Transverse colon (tissue), 4 donors: ENCODE measurements at places on chromosomes 5 and 9.

DNA sequence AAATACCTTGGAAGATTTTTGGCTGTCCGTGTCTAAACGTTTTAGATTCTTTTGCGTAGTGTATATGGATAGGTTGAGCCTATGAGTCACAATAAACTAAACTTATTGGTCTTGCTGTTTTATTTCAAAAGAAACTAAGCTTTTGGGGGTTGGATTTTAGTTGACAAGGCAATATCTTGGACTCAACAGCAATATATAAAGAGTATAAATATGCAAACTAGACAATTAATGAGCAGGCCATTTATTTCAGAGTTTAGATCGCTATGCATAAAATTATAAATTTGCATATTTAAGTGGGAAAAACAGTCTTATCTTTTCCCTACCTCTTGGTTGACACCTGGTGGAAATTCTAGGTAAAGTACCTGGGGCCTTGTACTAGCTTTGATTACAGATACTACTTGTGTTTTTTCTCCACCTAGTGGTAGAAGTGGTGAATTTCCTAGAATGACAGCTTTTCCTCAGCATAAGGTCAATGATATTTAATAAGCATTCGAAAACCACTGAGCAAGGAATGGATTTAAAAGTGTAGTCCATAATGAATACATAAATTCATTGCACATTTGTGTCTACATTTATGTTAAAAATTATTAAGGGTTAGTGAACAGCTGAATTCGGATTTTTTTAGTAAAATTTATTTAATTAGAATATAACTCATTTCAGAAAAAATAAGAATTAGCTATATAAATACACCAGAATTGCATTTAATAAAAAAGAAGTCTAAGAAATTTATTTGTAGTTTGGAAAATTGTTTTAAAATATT is 1.7 kb upstream of the ARRDC3 start:
- peak overlapping the region; percentile 99 for H3K27ac ChIP-seq
- peaks cover 9% of the 10 kb centered on the region for H3K4me1 ChIP-seq
- H3K27me3 ChIP-seq = no peaks in the 10 kb centered on the region
- no peaks in the 10 kb centered on the region for H3K36me3 ChIP-seq

GRCh38 chr9:115672477-115673316 is 480.9 kb upstream of the PAPPA start:
- no peaks in the 10 kb centered on the region for H3K27me3 ChIP-seq
- H3K36me3 ChIP-seq = no peaks in the 10 kb centered on the region
- H3K4me1 ChIP-seq = no peaks in the 10 kb centered on the region
- no peak overlapping the region for H3K4me3 ChIP-seq

GRCh38 chr5:118653872-118654271 is 334.5 kb downstream of the DTWD2 start:
- H3K27me3 ChIP-seq = no peaks in the 10 kb centered on the region
- H3K36me3 ChIP-seq = no peaks in the 10 kb centered on the region

- H3K4me1 ChIP-seq = no peaks in the 10 kb centered on the region
- no peak overlapping the region for H3K4me3 ChIP-seq
- H3K27me3 ChIP-seq = no peaks in the 10 kb centered on the region
- no peak overlapping the region for H3K27ac ChIP-seq
Measured at GRCh38 chr9:108652851-108653250, 202.9 kb downstream of the ACTL7B start.

DNA sequence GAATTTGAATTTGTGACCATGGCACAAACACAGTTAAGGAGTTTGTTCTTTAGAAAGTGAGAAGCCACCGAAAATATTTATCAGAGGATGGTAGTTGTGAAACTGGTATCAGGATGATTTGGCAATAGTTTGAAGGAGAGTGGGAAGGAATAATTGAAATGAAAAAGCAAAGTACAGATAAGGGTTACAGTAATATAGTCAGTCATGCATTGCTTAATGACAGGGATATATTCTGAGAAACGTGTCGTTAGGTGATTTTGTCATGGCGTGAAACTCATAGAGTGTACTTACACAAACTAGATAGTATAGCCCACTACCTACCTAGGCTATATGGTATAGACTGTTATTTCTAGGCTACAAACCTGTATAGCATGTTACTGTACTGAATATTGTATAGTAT is 84.2 kb downstream of the GPBP1 start:
- H3K4me1 ChIP-seq = no peaks in the 10 kb centered on the region
- no peak overlapping the region for H3K27ac ChIP-seq
- no peak for DNase-seq
- H3K4me3 ChIP-seq = no peak overlapping the region
- peaks cover 47% of the 10 kb centered on the region for H3K36me3 ChIP-seq
- H3K27me3 ChIP-seq = no peaks in the 10 kb centered on the region

- no peak overlapping the region for H3K4me3 ChIP-seq
- no peaks in the 10 kb centered on the region for H3K36me3 ChIP-seq
Measured at GRCh38 chr5:154758977-154759376, 3.8 kb downstream of the LARP1 start.

DNA sequence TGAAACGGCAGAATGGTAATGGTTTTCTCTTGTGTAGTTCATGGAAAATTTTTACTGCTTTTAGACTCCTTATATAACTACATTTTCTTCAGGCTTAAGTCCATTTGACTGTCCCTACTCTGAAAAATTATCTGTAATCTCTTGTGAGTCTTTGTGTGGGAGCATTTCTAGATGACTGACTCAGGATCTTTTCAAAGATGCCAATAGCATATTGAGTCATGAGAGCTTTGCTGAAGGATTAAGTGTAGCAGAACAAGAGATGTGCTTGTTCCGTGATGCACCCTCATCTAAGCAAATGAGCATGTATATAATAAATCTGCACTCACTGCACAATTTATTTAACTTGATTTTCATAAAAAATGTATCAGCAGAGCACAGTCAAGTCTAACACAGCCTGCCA is 298.7 kb upstream of the CDH6 start:
- no peak overlapping the region for H3K27ac ChIP-seq
- H3K27me3 ChIP-seq = no peaks in the 10 kb centered on the region
- no peaks in the 10 kb centered on the region for H3K36me3 ChIP-seq

DNA sequence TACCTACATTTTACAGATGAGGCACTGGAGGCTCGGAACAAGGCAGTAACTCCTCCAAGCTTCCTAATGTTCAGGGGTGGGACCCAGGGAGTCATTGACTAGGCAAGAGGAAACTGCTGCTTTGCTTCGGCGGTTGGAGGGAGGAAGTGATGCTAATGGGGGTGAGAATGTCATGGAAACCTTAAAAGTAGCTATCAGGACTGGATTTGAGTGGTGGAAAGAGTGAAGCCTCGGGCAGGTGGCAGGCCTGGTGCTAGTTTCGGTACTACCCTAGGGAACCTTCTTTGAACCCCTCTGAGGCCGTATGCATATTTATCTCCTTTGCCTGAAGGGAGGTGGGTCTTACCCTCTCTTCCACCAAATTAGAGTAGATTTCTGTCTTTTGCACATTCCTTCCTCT is 1.6 kb downstream of the BSPRY start:
- H3K4me1 ChIP-seq = peaks cover 39% of the 10 kb centered on the region
- no peaks in the 10 kb centered on the region for H3K36me3 ChIP-seq
- H3K27ac ChIP-seq = no peak overlapping the region
- H3K4me3 ChIP-seq = no peak overlapping the region

- no peaks in the 10 kb centered on the region for H3K36me3 ChIP-seq
- H3K4me1 ChIP-seq = no peaks in the 10 kb centered on the region
- DNase-seq = no peak
- H3K27ac ChIP-seq = no peak overlapping the region
- H3K27me3 ChIP-seq = no peaks in the 10 kb centered on the region
- H3K4me3 ChIP-seq = no peak overlapping the region
Measured at GRCh38 chr5:69206528-69207190, 17.3 kb downstream of the CENPH start.

DNA sequence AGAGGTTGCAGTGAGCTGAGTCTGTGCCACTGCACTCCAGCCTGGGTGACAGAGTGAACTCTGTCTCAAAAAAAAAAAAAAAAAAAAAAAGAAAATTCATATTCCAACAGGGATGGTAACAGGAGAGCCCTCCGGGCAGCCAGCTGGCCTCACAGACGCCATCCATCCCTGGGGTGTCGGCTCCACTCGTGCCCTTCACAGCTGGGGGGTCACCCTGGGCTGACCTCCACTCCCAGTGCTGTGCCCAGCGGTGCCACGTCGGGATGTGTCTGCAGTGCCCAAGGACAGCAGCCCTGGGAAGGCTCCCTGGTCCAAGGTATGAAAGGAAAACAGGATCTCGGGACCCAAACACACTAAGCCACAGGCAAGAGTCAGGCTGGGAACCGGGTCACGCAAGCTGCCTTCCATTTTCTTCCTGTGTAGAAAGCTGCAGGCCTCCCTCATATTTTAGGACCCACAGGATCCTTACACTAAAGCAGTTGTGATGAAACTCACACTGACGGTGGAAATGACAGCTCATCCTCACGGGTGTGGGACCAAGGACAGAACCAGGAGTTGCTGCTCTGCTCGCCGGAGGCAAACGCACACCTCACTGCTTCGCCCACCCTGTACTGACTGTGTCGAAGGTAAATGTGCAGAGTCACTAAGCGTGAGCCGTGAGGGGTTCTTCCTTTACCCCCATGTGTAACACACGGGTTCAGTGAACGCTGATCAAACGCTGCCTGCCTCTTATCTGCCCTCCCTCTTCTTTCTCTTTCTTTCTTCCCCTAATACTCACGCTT is 5.3 kb downstream of the SLC12A7 start:
- DNase-seq = no peak
- no peaks in the 10 kb centered on the region for H3K36me3 ChIP-seq
- no peak overlapping the region for H3K4me3 ChIP-seq
- no peaks in the 10 kb centered on the region for H3K27me3 ChIP-seq

DNA sequence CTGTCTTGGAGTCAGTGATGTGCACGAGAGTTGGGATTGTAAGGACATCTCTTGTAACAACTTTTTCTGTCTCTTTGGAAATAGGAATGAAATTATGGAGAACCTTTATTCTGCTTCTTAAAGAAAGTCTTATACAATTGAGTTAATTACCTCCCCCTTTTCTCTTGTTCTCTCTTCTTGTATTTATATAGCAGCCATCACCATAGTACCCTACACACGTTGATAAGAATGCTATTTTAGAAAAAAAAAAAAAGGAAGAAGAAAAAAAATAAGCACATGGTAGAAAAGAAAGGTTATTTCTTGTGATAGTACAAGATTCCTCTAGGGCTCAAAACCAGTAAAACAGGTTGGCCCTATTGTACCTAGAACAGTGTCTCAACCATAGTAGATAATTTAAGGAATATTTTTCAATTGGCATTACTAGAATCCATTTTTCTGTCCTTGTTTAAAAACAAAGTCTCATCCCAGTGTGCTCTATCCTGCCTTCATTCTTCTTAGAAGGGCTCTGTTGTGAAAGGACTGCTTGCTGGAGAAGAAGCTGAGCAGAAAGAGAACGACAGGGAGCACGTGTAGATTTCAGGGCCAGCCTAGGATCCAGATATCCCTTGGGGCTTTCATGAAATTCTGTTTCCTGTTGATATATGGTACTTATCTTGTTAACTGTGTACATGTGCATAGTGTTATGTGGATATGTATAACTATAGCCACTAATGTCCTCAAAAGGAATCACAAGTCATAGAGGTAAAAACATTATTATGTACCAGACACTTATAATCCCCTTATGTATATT is 392.3 kb upstream of the MEF2C start:
- H3K27me3 ChIP-seq = no peaks in the 10 kb centered on the region
- H3K4me1 ChIP-seq = no peaks in the 10 kb centered on the region
- no peak overlapping the region for H3K4me3 ChIP-seq

DNA sequence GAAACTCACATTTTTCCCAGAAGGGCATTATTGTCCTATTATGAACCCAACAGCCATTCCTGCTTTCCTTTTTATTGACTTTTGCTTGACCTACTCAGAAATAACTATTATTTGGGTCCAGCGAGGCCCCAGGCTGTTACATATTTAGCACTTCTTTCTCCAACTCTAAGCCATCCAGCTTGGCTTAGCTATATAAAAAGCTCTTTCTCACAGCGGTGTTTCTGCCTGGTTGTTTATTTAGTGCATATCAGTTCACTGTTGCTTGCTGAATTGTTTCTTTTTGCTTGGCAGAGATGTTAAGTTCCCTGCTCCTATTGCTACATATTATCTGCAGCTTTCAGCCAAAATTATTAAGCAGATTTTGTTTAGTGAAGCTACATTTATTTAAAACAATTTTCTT is 1156.8 kb upstream of the SEMA6A start:
- H3K4me1 ChIP-seq = no peaks in the 10 kb centered on the region
- H3K27ac ChIP-seq = no peak overlapping the region
- H3K27me3 ChIP-seq = no peaks in the 10 kb centered on the region
- DNase-seq = no peak

DNA sequence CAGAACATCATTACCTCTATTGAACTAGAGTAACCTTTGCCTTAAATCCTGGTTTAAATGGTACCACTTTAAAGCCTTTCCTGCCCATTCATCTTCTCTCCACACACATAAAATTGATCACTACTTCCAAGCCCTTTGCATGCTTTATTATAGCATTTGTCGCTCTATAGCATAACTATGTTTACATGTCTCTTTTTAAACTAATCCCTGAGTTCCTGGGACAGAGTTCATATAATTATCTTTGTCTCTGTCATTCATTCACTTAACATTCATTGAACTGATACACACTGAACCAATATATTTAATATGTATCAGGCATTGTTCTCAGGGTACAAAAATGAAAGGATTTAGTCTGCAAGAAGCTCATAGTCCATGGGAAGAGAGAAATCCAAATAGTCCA is 37.3 kb downstream of the RECK start:
- DNase-seq = no peak
- peaks cover 13% of the 10 kb centered on the region for H3K4me1 ChIP-seq
- H3K4me3 ChIP-seq = no peak overlapping the region
- H3K36me3 ChIP-seq = no peaks in the 10 kb centered on the region

GRCh38 chr9:106092083-106092482 is 397.7 kb downstream of the TMEM38B start:
- no peaks in the 10 kb centered on the region for H3K36me3 ChIP-seq
- no peak for DNase-seq
- H3K4me1 ChIP-seq = no peaks in the 10 kb centered on the region
- H3K27me3 ChIP-seq = no peaks in the 10 kb centered on the region
- no peak overlapping the region for H3K27ac ChIP-seq

DNA sequence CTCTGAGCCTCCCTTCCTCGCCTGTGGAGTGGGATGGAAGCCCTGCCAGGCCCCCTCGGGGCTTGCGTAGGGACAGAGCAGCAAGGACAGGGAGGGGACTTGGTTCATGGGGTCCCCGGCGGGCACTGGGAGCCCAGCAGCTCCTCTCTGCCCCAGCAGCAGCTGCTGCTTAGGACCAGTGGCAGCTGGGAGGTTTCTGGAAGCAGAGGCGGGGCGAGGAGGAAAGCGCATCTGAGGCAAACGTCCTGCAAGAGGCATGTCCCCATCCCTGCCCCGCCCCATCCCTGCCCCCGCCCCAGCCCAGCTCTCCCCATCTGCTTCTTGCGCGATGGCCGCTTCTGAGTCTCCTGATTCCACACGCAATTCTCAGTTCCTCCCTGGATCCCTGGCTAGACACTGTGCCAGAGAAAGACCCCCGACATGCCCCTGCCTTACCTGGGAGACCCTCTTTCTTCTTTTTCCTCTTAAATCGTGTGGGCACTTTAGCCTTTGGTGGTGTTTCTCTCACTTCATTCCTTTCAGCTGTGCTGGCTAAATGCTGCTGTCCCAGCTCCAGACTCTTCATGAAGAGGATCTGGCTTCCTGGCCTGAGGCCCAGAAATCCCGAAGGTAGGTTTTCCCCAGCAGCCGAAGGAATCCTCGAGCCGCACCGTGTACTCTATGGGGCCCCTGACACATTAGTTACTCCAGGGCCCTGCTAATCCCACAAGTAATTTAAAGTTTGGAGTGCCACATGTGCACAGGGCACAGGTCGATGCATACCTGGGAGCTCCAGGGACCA is 4.4 kb upstream of the OR2S2 start:
- no peak overlapping the region for H3K4me3 ChIP-seq
- no peaks in the 10 kb centered on the region for H3K27me3 ChIP-seq
- peak; percentile 37 for DNase-seq
- peak overlapping the region; percentile 58 for H3K27ac ChIP-seq
- H3K4me1 ChIP-seq = peaks cover 31% of the 10 kb centered on the region

GRCh38 chr9:90802386-90802985 is 867 bp downstream of the SYK start:
- no peaks in the 10 kb centered on the region for H3K36me3 ChIP-seq
- peak overlapping the region; percentile 55 for H3K4me3 ChIP-seq
- H3K4me1 ChIP-seq = peaks cover 43% of the 10 kb centered on the region
- DNase-seq = no peak
